ENCODE measurements at places on chromosomes 3 and 15.

- no peak for DNase-seq
Measured at GRCh38 chr3:43154980-43155379, 49.1 kb upstream of the POMGNT2 start.

GRCh38 chr3:16834214-16834613, 50.5 kb upstream of the PLCL2 start:
- no peak for DNase-seq

DNA sequence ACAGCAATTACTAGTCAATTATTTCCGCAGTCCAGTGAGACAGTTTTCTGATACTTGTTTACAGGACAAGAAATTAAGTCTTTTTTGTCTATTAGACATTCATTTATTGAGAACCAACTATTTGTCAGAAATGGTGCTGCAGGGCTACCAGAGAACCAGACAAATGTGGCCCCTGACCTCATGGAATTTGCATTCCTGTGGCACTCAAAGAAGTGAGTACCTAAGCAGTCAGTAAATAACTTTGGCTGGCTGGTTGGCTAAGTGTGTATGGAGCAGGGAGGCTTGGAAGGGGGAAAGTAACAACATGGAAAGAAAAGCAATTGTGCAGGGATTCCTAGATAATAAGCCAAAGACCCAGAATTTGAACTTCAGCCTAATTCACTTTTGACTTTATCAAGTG, 837.0 kb upstream of the CFAP20DC start:
- no peak for DNase-seq

- no peak for DNase-seq
Measured at GRCh38 chr3:179945569-179945968, 91.2 kb downstream of the PEX5L start.

DNA sequence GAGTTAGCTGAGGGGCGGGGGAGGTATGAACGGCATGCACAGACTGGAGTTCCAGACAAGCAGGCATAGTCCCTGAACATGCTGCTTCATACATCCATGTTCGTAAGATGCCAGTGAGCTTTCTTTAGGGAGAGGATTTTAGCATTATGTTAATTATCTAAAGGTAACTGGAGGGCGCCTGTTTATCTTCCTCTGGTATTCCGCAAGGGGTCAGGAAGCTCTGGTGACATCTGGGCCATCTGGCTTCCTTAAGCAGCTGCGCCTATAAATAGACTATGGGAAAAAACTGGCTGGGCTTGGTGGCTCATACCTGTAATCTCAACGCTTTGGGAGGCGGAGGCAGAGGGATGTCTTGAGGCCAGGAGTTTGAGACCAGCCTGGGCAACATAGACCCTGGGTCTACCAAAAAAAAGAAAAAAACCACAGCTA, 1.5 kb upstream of the FBXO22 start:
- no peak for DNase-seq

DNA sequence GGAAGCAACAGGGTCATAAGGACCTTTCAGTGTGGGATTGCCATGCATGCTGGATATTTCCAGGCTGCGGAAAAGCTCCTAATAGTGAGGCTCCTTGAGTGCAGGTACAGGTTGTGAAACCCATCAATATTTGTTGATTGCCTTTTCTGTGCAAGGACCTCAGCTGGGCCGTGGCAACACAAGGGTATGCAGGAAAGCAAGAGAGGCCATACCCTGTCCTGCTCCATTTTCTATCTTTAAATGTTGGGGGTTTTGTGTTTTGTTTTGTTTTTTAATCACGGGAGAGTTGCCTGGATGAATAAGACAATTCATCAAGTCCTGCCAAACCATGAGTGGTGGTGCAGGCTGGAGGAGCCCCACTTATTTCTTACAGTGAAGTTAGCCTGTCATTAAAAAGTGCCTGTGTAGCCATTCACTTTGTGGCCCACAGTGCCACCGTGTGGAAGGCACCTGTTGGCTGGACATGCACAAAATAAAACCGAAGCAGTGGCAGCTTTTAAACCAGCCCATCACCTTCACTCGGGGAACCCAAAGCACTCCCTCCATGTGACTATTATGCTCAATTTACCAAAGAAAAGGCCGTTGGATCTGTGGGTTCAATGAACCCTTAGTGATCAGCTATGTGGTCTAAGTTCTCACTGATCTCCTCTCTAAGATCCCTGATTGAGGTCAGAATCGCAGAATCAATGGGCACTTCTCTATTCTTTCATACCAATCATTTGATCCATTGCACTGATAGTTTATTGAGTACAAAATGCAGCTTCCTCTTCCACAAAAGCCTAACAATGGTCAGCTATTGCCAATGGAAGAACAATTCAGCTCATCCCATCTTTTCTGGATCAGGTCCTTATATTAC, 42.2 kb downstream of the CLDN18 start:
- no peak for DNase-seq

DNA sequence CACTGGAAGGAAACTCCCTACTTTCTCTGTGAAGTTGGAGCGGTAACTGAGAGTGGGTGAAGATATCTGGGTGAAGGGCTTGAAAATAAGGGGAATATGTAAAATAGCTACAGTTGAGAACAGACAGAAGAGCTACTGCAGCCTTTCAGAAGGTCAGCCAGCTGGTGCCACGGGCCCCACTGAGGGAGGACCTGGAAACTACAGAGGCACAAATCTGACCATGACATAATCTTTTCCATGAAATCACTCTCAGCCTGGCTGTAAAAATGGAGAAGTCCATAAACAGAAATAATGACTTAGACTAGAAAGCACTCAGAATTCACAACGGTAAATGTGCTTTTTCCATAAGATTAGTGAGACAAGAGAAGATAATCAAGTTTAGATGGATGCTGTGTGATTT, 46.4 kb downstream of the ST3GAL6 start:
- DNase-seq, result no peak

- no peak for DNase-seq
Measured at GRCh38 chr3:64936556-64936955, 248.8 kb upstream of the ADAMTS9 start.

DNA sequence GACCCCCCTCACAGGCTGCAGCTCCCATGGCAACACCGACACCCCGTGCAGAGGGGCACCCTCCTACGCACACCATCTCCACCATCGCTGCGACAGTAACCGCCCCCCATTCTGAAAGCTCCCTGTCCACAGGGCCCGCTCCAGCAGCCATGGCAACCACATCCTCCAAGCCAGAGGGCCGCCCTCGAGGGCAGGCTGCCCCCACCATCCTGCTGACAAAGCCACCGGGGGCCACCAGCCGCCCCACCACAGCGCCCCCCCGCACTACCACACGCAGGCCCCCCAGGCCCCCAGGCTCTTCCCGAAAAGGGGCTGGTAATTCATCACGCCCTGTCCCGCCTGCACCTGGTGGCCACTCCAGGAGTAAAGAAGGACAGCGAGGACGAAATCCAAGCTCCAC, 19.9 kb upstream of the BFSP2 start:
- no peak for DNase-seq

DNA sequence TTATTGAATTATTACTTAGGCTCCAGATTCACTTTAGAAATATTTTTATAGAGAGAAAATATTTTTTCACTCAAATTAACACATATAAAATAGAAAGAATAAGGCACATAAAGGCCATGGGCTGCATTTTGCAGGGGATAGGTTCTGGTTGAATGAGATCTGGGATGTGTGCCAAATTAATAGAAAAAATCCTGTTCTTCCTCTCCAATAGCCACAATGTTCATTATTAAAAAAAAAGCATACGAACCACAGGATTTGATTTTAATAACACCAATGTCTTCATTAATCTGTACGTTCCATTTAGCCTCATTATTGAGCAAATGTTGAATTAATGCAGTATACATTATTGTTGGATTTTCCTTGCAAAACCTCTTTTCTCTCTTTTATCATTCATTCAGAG, 622.8 kb upstream of the AGTR1 start:
- DNase-seq, result no peak

- no peak for DNase-seq
Measured at GRCh38 chr3:10804183-10804648, 11.8 kb upstream of the SLC6A11 start.

- no peak for DNase-seq
Measured at GRCh38 chr15:80841541-80841940, 62.4 kb downstream of the CEMIP start.

DNA sequence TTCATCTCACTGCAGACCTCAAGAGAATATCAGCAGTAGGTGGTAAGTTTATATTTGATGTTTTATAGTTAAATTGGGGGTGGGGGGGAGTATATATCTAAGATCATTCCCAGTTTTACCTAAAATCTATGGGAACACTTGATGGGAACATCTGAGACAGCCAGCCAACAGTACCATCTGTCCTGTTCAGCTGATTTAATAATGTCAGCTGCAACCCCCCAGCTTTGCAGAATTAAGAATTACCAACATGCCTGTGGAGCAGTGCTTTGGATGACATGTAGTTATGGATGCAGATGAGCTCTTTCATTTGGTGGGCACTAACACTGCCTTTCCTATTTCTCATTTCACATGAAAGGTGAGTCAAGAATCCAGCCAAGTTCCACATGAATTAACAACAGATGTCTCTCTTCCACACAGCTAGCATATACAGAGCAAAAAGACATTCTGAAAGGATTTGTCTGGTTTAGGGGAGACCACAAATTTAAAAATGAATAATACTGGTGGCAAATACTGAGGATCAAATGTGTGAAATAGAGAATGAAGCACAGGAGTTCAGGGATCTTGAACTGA, 76.2 kb downstream of the SETD5 start:
- no peak for DNase-seq

DNA sequence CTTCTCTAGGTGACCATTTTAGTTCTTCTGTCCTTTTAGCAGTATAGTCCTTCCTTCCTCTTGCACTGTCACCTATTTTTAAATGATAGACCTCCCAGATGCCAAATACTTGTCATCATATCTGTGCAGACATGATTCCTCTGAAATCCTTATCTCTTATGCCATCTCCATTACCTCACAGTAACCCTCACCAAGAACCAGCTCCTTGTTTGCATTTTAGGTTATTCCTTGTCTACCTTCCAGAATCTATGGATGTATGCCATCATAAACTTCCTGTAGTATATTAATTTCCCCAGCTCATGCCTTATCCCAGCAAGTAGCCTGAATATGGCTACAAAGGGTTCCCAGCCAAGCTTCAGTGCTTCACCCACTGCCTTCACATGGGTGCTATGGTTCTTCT, 1347.2 kb downstream of the ROBO1 start:
- DNase-seq, result no peak

DNA sequence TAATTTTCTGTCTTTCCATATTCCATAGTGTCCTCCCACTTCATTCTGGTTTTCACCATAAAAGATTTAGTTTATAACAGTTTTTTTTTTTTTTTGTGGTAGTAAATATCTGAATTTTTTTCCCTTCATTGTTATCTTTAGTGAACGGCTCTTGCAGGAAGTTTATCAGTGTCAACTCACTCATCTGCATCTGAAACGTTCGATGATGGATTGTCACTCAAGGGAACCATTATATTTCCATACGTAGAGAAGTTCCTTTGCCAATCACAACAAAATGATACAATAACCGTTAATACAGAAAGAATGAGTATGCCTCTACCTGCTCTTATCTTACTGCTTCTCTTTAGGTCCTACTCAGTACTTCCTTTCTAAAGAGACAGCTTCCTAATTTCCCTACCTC, 651.2 kb upstream of the KCNMB2 start:
- DNase-seq, result no peak

DNA sequence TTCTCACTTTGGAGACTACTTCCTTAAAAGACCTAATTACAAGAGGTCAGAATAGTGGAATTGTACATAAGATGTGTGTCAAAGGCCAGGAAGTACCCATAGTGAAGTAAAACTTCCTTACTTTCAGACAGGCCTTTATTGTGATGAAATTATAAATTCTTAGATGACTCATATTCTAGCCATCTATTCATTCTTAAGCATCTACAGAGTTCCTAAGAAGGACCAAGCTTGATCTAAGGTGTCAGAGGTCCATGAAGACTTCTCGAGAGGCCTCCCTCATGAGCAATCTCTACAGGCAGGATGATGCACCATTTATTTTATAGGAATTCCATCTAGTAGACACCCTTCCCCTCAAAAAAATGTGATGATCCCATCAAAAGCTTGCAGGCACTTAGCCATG, 493.3 kb downstream of the MAGI1 start:
- no peak for DNase-seq

DNA sequence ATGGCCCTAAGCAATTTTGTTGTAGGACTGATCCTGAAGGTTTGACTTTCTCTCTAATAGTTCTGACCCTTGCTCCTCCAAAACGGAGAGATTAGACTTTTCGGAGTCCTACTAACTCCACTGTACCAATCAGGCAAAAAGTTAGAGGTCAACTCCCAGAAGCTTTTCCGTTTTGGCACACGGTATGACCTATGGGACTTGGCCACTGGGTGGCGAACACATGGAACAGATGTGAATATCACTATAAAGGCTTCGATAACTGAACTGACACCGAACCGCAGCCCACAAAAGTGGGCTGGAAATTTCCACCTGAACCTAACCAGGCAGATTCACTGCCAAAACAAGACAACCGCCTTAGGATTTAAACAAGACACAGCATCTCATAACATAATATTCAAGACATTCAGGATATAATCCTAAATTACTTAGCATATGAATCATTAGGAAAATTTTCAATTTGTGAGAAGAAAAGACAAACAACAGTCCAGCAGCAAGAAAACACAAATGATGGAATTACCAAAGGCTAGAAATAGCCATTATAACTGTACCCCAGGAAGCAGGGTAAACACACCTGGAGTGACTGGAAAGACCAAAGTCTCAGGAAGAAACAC, 12.2 kb upstream of the TM2D3 start:
- no peak for DNase-seq

DNA sequence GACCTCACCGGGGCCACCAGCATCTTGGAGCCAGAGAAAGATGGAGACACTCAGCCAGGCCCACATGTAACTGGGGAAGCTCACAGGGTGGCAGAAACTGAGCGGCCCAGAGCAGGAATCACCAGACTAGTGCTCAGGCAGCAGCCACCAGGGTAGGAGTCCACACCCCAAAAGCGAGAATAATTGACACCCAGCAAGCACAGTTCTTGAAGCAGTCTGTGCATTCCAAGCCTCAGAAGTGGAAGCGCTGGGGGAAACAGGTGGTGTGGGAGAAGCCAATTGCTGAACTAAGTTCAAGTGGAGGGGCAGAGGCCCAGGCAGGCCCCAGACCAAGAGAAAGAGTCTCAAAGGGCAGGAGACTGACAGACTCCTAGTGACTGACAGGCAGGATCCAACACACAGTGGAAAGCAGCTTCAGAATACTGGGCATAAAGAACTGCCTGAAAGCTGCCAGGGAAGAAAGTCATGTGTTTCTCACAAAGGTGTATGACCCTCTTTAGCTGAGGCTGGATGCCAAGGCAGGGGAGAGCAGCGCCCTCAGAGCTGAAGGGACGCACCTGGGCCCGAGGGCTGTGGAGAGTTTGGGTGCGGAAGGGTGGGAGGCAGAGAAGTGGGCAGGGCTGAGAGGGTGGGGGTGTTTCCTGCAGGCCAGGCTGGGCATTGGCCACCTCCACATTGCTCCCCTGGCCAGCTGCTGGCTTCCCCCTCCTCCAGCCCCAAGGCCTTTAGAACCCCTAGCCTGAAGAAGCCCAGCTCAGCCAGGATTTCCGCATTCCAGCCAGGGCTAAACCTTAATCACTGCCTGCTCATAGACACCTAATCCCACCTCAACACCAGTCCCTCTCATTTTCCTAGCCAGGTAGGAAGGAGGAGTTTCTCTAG, 7.7 kb downstream of the NT5DC2 start:
- DNase-seq, result no peak

GRCh38 chr3:123527046-123527445, 57.8 kb downstream of the HACD2 start:
- DNase-seq, result no peak

- no peak for DNase-seq
Measured at GRCh38 chr3:114519415-114519814, 225.6 kb downstream of the TIGIT start.
